ENCODE measurements at places on chromosomes 5 and 9.
A peak's percentile ranks its signal among the peaks of the same experiment; 100 is the strongest.

- H3K4me1 ChIP-seq: no peaks in the 10 kb centered on the region
- DNase-seq: peak; percentile 68
- no peak overlapping the region for H3K4me3 ChIP-seq
- no peak overlapping the region for H3K27ac ChIP-seq
- H3K27me3 ChIP-seq: no peaks in the 10 kb centered on the region
These were observed 62.6 kb downstream of the NEK6 start for GRCh38 chr9:124320062-124320973.

DNA sequence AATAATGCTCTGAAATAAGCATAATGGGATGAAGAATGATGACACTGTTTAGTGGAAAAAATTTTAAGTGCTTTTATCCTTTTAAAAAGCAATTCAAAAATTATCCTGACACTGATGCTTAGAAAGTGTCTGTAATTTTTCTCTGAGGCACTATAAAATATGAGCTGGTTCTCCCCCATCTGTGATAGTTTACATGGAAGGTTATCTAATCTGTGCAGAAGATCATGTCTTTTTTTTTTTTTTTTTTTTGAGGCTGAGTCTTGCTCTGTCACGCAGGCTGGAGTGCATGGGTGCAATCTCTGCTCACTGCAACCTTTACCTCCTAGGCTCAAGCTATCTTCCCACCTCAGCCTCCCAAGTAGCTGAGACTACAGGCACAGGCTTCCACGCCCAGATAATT is 15.2 kb upstream of the TAF11L2 start:
- no peak overlapping the region for H3K4me3 ChIP-seq
- H3K4me1 ChIP-seq: no peaks in the 10 kb centered on the region
- no peaks in the 10 kb centered on the region for H3K27me3 ChIP-seq
- no peak overlapping the region for H3K27ac ChIP-seq

DNA sequence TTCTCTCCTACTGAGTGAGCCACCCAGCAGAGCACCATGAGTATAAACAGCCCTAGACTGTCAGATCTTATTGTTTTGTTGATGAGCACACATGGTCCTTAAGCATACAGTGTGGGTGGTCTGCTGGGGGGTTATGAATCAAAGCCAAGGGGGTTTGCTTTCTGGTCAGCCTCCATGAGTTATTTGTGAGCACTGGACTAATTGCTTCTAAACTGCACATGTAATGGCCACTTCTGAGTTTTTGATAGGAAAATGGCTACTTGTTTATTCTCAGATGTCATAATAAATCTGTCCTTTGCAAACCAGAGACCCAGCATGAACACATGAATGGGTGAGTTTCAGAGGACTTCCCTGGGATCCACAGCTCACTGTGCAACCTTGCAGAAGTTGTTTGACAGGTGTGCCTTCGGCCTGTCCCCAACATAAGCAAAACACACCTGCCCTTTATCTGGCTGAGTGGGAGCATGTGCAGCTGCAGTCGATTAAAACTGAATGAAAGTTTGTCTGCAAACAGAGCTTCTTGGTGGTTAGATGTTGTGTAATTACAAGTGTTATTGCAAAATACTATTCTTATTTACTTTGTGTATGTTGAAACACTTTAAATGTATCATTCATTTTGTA is 35.9 kb downstream of the MAMDC2 start:
- H3K4me3 ChIP-seq: no peak overlapping the region
- peak overlapping the region; percentile 70 for H3K27ac ChIP-seq
- H3K4me1 ChIP-seq: peaks cover 30% of the 10 kb centered on the region
- H3K36me3 ChIP-seq: no peaks in the 10 kb centered on the region
- DNase-seq: peak; percentile 86

- no peaks in the 10 kb centered on the region for H3K36me3 ChIP-seq
- no peaks in the 10 kb centered on the region for H3K4me1 ChIP-seq
- H3K4me3 ChIP-seq: no peak overlapping the region
- no peak overlapping the region for H3K27ac ChIP-seq
- no peak for DNase-seq
These were observed 88.6 kb downstream of the GDNF start for GRCh38 chr5:37751227-37751626.

Data from body of pancreas (tissue), 4 donors.